Aortic smooth muscle cell (primary cell): ENCODE measurements at places on chromosomes 7 and 10. TPM values are rescaled to one million over a fixed set of nuclear protein-coding genes. Genes with fewer than 3 reads are reported as not detected.

Gene NPC1L1
- not detected in 2 replicates for total RNA-seq

Gene TMEM139
- not detected in 2 replicates for total RNA-seq

Gene BEND7
- 2.7 and 2.9 TPM in 2 replicates for total RNA-seq

Gene BAZ1B
- total RNA-seq = 61.3 and 70.0 TPM in 2 replicates

Gene FXYD4
- not detected in 2 replicates for total RNA-seq

Gene SLC39A12
- not detected in 2 replicates for total RNA-seq

Gene KLF6
- total RNA-seq = 56.5 and 67.9 TPM in 2 replicates

Gene CALML5
- not detected in 2 replicates for total RNA-seq

Gene NYAP1
- total RNA-seq = 0.13 and 0.19 TPM in 2 replicates

Gene LLCFC1
- not detected in 2 replicates for total RNA-seq

Gene PNLIPRP2
- not detected in 2 replicates for total RNA-seq

Gene RET
- 0.13 TPM in 1 of 2 replicates, not detected in the other for total RNA-seq

Gene ZP3
- 0.92 and 0.99 TPM in 2 replicates for total RNA-seq

Gene AGBL3
- 1.6 and 1.7 TPM in 2 replicates for total RNA-seq

Gene NPSR1
- not detected in 2 replicates for total RNA-seq

Gene BTBD16
- 0.31 and 0.40 TPM in 2 replicates for total RNA-seq

Gene LRMDA
- total RNA-seq = 4.6 and 7.8 TPM in 2 replicates
